ENCODE measurements at places on chromosomes 5 and 9.
A peak's percentile ranks its signal among the peaks of the same experiment; 100 is the strongest.

- H3K4me3 ChIP-seq = no peak overlapping the region
- DNase-seq = no peak
- no peak overlapping the region for H3K27ac ChIP-seq
- H3K27me3 ChIP-seq = no peaks in the 10 kb centered on the region
- H3K36me3 ChIP-seq = peaks cover 13% of the 10 kb centered on the region
These were observed 44.5 kb downstream of the IPO11 start for GRCh38 chr5:62457071-62457470.

DNA sequence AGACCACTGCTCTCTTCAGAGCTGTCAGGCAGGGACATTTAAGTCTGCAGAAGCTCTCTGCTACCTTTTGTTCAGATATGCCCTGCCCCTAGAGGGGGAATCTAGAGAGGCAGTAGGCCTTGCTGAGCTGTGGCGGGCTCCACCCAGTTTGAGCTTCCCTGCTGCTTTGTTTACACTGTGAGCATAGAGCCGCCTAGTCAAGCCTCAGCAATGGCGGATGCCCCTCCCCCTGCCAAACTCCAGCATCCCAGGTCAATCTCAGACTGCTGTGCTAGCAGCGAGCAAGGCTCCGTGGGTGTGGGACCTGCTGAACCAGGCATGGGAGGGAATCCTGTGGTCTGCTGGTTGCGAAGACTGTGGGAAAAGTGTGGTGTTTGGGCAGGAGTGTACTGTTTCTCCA is 59.9 kb downstream of the CAVIN4 start:
- no peak for DNase-seq
- H3K36me3 ChIP-seq = peaks cover 1% of the 10 kb centered on the region
- no peak overlapping the region for H3K27ac ChIP-seq
- H3K4me1 ChIP-seq = no peaks in the 10 kb centered on the region
- peaks cover 7% of the 10 kb centered on the region for H3K27me3 ChIP-seq

DNA sequence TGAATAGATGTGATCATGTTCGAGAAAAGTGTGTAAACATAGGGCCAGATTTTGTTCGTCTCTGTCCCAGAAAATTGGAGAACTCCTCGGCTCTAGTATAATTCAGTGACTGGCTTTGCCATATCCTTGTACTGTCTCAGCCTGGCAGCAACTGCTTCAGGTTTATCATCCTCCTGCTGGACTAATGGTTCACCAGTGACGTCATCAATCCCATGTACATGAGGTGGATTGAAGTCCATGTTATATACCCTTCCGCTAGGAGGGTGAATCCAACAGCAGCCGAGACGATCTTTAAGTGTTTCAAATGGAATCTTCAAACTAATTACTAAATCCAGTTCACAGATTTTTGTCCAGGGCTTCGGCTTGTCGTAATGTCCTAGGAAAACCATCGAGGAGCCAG is 17.1 kb upstream of the PLPP1 start:
- peaks cover 2% of the 10 kb centered on the region for H3K36me3 ChIP-seq
- H3K4me3 ChIP-seq = no peak overlapping the region
- H3K4me1 ChIP-seq = no peaks in the 10 kb centered on the region

DNA sequence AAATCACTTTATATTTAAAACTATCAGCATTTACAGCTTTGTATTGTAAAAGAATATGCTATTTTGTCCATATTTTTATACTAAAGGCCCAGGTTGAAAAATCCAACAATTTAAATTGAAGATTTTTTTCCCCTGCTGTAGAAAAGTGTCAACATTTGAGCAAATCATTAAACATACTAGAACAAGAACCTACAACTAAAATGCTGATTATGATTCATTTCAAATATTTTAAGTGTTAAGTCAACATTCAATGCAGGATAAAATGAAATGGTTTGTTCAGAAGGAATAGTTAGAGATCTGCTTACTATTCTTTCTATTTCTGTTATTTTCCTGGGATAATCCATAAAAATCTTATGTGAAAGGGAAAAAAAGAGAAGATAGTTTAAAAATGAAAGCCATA is 866.5 kb upstream of the DMAC1 start:
- no peaks in the 10 kb centered on the region for H3K4me1 ChIP-seq
- no peak overlapping the region for H3K4me3 ChIP-seq
- H3K36me3 ChIP-seq = no peaks in the 10 kb centered on the region
- H3K27me3 ChIP-seq = no peaks in the 10 kb centered on the region

DNA sequence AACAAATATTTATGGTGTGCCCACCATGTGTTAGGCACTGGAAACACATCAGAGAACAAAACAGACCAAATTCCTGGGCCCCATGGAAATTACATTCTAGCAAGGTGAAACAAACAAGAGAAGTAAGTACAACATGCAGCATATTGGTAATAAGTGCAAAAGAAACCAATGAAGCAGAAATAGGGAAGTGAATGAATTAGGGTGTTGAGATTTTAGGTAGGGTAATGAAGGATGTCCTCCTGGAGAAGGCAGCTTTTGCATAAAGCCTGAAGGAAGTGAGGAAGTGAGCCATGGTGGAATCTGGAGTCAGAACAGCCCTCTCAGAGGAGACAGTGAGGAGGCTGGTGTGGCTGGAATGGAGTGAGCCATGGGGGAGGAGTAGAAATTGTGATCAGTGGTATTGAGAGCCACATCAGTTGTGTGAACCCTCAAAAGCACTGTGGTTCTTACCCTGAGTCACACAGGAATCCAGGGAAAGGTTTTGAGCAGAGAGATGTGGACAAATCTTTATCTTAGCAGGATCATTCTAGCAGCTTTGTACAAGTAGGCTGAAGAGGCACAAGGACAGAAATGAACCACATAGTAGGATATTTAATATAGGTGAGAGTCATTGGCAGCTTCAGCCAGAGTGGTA is 52.7 kb upstream of the ARL15 start:
- peaks cover 10% of the 10 kb centered on the region for H3K27me3 ChIP-seq
- no peak for DNase-seq
- no peak overlapping the region for H3K27ac ChIP-seq

- no peak overlapping the region for H3K27ac ChIP-seq
- no peak overlapping the region for H3K4me3 ChIP-seq
- H3K4me1 ChIP-seq = no peaks in the 10 kb centered on the region
These were observed 29.0 kb upstream of the PUM3 start for GRCh38 chr9:2872931-2873323.

DNA sequence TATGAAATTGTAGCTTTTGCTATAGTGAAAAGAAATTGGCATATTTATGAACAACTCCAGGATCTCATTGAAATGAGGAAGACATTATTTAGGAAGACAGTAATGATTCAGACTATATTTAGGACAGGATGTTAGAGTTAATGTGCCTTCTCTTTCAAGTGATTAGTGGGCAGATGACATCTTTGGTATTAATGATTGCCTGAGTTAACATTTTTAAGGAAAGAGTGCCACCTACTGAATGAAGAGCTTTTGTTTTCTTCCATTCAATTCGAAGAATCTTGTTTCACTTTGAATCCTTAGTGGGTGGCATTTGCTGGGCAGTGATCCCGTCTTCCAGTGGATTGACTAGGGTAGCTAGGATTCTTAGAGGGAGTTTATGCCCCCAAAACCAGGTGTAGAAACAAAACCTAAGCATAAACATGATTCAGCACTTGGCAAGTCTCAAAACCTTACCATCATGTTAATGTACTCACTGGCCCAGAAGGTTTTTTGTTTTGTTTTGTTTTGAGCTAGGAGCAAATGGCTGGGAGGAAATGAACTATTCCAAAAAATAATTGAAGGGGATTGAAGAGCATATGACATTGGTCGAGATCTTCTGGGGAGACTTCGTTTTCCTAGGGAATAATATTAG is 23.2 kb downstream of the MAP3K1 start:
- no peak for DNase-seq
- H3K4me3 ChIP-seq = peak overlapping the region; percentile 70
- H3K36me3 ChIP-seq = peaks cover 5% of the 10 kb centered on the region
- H3K27me3 ChIP-seq = no peaks in the 10 kb centered on the region
- H3K27ac ChIP-seq = peak overlapping the region; percentile 85

DNA sequence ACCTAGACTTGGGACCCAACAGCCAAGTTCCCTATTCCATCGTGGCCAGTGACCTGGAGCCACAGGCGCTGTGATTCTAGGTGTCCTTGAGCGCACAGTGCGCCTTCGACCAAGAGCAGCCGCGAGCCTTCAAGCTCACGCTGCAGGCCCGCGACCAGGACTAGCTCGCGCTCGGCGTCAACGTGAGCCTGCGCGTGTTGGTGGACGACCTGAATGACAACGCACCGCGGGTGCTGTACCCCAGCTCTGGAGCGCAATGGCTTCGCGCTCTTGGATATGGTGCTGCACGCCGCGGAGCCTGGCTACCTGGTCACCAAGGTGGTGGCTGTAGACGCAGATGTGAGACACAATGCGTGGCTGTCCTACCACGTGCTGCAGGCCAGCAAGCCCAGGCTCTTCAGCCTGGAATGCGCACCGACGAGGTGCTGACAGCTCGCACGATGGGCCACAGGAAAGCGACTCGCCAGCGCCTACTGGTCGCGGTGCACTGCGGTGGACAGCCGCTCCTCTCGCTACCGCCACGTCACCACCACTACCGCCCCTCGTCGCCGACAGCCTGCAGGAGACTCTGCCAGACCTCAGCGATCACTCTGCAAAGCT is 11.4 kb downstream of the PCDHGA12 start:
- H3K27me3 ChIP-seq = peaks cover 2% of the 10 kb centered on the region
- H3K36me3 ChIP-seq = peaks cover 2% of the 10 kb centered on the region
- H3K27ac ChIP-seq = no peak overlapping the region

- no peak for DNase-seq
- no peak overlapping the region for H3K27ac ChIP-seq
- no peak overlapping the region for H3K4me3 ChIP-seq
- no peaks in the 10 kb centered on the region for H3K4me1 ChIP-seq
- no peaks in the 10 kb centered on the region for H3K27me3 ChIP-seq
These were observed 226.0 kb downstream of the MPDZ start for GRCh38 chr9:13053504-13053903.

DNA sequence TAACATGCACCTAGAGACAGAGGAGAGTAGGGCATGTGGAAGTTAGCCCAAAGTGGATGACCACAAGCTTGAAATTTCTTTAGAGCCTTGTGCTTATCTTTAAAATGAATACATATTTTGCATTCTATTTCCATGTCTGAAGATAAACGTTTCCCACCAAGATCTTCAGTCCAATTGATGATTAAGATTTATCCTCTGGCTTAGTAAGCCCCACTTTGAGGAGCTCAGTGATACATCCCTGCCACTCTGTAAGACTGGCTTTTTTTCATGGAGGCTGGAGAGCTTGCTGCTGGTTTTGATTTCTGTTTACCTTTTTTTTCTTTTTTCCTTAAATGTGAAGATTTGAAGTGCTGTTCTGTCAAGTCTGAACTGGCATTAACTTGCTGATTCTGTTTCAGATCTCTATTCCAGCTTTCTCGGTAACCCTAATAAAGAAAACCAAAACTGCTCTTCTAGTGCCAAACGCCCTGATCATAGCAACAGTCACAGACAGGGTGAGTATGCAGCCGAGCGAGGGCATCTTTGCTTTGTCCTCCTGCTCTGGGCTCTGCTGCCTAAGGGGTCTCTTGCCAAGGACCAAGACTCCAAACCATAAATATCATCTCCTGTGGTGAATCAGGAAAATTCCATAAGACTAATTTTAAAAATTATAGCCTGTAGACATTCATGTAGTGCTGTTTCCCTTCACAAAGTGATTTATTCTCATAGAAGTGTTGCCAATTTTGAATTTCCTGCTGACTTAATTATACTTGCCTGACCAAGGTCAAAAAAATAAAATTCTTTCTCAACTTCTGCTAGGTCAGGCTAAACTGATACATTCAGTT is 54.3 kb downstream of the GRAMD2B start:
- no peak overlapping the region for H3K27ac ChIP-seq
- H3K4me1 ChIP-seq = no peaks in the 10 kb centered on the region
- no peak overlapping the region for H3K4me3 ChIP-seq
- H3K27me3 ChIP-seq = no peaks in the 10 kb centered on the region

GRCh38 chr5:142808878-142809598 is 38.9 kb downstream of the ARHGAP26 start:
- H3K36me3 ChIP-seq = no peaks in the 10 kb centered on the region
- H3K27ac ChIP-seq = no peak overlapping the region
- no peaks in the 10 kb centered on the region for H3K27me3 ChIP-seq

DNA sequence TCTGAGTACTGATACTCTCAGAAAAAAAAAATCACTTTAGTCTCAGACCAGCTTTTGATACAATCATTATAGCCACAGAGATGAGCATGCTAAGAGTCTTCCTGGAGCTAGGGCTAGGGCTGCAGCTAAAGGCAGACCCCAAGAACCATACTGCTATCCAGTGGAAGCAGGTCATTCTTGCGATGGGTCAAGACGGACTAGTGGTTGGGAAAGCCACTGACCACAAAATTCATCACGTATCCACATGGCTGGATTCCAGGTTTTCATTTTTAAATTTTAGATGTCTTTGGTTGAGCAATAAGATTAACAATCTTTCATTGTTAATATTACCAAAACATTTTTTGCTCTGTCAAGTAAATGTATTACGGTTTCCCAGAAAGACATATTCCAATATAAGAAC is 598.1 kb downstream of the DNAH5 start:
- no peaks in the 10 kb centered on the region for H3K36me3 ChIP-seq
- H3K4me1 ChIP-seq = no peaks in the 10 kb centered on the region
- no peak for DNase-seq
- H3K27me3 ChIP-seq = no peaks in the 10 kb centered on the region
- no peak overlapping the region for H3K4me3 ChIP-seq

DNA sequence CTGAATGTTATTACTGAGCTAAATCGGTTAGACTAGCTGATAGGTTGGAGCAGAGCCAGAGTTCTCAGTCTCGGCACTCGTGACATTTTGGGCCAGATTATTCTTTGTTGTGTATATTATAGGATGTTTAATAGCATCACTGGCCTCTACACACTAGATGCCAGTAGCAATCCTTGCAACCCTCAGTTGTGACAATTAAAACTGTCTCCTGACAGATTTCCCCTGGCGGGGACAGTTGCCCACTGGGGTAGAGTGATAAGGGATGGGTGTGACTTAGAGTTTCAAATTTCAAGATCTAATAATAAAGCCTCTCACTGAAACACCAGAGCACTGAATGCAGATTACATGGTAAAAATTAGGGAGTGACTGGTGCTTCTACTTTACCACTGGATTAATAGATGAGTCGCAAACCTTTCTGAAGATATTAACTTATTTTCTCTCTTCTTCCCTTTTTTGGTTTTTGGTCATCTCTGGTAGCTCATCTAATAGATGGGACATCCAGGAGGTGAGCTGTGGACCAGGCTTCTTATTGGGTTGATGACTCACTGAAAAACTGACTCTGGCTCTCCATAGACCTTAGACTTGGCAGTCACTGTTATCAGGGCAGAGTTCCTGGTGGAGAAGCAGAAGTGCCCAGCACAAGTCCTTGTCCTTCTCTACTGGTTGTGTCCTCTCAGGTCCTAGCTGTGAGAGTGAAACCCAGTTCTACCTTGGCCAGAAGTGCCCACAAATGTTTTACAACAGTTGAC is 150.3 kb downstream of the UNC13B start:
- H3K4me1 ChIP-seq = no peaks in the 10 kb centered on the region
- no peak for DNase-seq
- H3K4me3 ChIP-seq = no peak overlapping the region
- no peaks in the 10 kb centered on the region for H3K36me3 ChIP-seq
- H3K27me3 ChIP-seq = peaks cover 2% of the 10 kb centered on the region
- no peak overlapping the region for H3K27ac ChIP-seq

DNA sequence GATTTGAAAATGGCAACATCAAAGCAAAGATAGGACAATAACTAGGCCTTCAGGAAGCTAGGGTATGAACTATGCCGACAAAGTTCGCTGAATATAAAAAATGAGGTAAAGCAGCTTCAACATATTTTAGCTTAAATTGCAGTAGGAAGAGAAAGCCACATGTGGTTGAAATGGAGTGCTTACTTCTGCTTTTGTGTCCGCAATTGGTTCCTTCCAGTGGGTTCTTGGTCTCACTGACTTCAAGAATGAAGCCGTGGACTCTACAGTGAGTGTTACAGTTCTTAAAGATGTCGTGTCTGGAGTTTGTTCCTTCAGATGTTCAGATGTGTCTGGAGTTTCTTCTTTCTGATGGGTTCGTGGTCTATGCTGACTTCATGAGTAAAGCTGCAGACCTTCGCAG is 95.2 kb downstream of the APTX start:
- H3K4me3 ChIP-seq = no peak overlapping the region
- H3K27ac ChIP-seq = no peak overlapping the region
- peaks cover 30% of the 10 kb centered on the region for H3K27me3 ChIP-seq
- no peak for DNase-seq
- H3K36me3 ChIP-seq = peaks cover 2% of the 10 kb centered on the region

Measured in memory B cell (primary cell).